ENCODE measurements at places on chromosomes 7 and 10.

- no peak for DNase-seq
Observed at GRCh38 chr10:43692051-43692825, 43.6 kb upstream of the ZNF32 start.

DNA sequence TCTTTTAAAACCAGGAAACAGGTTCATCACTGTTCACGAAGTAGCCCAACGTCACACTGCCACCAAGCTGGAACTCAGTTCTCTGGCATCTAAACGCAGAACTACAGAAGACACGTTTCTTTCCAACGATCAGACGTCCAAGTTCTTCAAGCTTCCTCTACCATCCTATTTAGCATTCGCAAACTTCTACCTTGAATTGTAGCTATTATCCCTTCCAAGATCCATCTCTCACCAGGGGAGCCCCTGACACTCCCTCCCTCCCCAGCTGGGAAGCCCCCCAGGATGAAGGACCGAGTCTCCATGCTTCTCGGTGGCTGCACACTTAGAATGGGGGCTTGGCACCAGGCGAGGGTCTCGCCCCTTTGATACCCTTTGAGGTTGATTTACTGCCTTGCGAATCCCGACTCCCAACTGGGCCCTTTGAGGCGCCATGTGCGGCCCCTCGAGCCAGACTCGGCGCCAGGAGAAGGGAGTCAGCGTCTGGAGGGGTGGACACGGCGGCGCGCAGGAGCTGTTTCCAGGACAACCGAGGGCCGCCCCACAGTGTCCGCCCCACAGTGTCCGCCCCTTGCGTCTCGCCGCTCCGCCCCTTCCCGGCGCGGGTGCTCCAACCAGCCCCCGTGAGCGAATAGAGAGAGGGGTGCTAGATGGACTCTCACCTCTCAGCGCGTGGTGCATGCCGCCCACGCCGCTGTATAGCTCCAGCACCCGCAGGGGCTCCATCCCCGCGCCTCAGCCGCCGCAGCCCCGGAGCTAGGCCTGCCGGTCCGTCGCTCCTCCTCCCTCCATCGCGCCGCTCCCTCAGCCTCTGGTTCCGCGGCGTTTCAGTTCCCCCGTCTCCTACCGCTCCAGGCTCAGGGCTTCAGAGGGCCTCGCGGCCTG is at the start of gene TRDMT1:
Gene TRDMT1, minus strand, starts transcription at position 761 of the 882 bp plus-strand sequence. Its CDS starts 38 bp downstream, at position 723.
- DNase-seq: peak; percentile 90

DNA sequence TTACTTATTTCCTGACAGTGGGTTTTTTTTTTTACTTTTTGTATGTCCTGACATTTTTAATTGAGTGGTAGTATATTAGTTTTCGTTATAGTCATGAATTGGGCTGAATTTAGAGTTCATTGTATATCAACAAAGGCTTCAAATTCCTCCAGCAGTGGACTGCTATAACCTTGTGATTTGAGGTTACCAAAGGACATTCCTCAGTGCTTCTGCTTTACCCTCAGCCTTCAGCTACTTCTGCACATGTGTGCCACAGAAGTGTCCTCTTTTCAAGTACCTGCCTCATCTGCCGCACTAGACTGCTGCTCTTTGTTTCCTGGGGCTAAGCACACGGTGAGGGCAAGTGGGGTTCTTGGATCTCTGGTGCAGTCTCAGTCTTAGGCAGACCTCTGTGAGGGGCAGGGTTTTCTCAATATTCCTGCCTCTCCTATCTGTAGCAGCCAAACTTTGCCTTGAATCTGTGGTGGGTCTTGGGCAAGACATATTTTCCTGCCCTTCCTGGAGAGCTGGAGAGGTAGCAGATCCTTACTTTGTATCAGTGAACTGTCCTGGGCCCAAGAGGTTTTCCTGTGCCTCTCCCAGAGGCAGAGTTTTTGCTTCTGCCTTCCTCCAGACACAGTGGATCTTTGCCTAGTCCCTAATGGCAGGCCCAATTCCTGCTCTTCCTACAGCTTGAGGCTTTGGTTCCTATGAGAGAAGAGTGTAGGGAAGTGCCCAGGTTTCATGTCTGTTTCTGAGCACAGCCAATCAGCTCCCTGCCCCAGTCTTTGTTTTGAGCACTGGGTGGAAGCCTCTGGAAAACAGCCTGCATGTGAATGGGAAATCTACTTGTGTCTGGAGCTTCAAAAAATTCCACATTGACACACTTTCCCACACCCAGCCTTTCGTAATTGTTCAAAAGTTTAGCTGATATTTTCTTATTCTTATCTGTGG is 39.0 kb upstream of the STRIP2 start:
- no peak for DNase-seq

DNA sequence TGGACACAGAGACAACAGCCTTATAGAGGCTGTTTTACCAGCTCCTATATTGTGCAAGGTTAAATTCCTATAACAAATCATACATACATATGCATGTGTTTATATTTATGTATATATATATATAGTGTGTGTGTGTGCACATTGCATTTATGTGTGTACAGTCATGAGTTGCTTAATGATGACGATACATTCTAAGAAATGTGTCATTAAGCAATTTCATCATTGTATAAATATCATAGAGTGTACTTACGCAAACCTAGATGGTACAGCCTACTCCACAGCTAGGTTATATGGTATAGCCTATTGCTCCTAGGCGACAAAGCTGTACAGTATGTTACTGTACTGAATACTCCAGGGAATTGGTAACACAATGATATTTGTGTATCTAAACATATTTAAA is 30.1 kb upstream of the TNKS2 start:
- DNase-seq: no peak

GRCh38 chr10:8051109-8051821 is 3.2 kb upstream of the GATA3 start:
- DNase-seq: no peak

DNA sequence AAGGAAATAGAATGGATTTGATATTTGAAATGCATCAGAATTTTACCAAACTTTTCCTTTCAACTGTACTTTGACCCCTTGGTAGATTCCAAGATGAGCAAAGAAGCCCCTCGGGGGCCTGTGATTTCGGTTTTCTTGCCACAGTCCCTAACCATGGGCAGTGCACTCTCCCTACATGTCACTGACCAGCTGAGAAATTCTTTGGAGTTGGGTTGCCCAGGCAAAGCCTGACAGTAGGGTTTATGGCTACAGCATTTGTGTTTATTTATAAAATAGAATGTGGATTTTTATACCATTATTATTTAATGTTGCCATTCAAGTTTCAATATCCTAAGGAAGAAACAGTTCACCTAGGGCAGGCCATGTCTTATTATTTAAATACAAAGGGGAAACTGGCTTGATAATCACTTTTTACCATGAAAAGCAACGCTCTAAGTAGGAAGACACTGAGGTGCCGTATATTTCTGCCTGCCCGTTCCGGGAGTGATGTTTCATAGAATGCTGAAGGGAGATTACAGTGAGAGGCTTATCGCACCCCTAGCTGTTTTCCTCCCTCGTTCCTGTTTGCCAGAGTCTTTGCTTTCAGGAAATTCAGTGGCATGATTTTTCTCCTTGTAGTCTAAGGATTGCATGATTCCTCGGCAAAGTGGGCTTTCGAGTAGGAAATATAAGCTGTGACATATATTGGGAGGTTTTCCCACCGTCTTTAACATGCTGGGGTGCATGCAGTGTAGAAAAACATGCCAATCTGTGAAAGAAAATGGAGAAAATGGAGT is 35.8 kb downstream of the WIPF3 start:
- DNase-seq: no peak

DNA sequence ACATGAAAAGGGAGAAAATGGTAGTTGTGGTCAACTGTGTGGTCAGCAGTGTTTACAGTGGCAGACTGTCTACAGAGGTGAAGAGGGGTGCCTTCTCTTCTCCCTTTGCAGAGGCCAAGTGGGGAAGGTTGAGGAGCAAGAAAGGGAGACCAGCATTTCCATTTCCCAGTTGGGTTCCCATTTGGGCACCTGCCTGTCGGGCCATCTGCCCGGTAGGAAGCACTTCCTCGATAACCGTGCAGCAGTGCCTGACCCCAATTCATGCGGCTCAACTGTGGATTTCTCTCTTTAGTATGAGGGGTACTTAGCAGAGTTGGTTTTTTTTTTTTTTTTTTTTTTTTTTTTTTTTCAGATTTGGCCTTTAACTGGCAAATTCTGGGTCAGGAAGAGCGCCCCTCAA is 127.0 kb downstream of the CCDC3 start:
- no peak for DNase-seq

DNA sequence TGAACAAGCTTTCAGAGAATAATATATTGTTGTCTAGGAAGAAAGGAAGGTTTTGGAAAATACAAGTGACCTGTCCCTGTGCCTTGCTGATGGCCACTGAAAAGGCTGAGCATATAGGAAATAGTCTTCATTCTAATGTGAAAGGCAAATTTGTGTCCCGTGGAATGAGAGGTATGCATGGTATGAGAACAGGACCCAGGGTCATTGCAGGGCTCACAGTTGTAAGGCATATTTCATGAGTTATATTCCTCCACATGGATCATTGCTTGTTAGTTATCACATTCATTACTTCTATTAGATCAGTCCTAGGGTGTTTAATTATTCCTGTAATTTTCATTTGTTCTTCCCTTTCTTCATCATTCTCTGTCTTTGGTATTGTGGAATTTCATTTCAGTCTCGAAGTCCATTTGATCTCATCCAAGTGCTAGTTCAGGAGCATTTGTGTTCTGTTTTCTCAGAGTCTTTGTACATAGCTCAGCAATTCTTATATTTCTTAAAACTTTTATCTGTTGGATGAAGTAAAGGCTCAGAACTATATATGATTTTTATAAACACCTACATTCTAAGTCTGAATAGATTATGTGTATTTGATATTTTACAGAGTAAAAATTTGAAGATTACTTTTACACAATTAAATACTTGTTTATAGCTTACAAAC is 39.4 kb upstream of the ARHGAP21 start:
- DNase-seq: no peak

DNA sequence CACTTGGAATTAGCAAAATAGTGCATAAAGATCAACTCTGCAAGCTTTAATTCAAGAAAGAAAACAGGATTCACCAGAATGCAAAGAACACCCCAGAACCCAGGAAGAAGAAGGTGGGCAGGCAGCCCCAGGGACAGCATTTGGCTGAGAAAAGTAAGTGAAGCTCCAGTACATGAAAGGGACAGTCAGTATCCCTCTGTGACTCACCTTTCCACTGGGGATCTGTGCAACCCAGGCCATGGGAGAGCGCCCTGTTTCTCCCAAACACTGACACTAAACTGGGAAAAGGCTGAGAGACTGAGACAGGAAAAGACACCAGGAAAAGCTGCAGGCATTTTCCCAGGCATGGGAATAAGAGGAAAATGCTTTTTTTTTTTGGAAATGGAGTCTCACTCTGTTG is 28.2 kb downstream of the SNX13 start:
- DNase-seq: no peak

DNA sequence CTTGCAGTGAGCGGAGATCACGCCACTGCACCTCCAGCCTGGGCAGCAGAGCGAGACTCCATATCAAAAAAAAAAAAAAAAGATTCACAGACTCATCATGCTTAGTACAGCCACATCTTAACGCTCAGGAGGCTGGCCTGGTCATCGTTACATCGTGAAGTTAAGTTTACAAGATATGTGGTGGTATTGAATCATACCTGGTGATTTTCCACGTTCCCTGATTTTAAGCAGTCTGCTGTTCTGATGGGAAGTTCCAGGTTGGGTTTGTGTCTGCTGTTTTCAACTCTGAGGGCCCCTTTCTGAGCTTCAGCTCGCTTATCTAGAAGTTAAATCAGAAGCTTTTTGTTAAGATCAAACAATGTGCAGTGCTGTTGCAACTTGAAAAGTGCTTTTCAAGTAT is 6.9 kb downstream of the PPP2R2D start:
- DNase-seq: no peak

- no peak for DNase-seq
Observed at GRCh38 chr7:93235541-93235940, 3.4 kb downstream of the VPS50 start.

DNA sequence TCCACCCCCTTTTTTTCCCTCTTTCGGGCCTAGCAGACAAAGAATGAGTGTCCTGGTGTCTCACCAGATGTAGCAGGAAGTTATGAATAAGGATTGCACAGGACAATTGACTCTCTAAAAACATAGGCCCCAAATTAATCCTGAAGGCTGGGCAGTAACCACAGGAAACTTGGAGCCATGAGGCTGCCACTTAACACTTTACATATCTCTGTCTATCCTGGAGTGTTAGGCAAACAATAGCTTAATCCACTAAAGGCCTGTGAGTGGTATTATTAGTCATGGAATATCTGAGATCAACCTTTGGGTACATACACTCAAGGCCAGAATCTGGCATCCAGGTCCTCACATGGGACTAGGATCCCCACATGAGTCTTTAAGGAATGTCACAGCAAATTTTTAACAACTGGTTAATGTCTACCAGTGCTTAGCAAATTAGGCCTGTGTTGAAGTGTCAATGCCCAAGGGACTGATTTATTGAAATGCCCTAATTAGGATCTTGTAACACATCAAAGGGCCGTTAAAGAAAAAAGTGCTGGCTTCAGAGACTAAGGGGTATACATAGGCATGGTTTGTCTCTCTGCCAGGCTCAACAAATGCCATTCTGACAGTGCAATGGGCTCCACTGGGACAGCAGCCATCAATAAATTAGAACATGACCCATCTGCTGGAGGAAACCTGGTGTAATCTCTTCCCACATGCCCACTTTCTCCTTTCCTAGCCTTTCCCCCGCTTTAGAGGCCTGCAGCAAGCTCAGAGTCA is 196.7 kb upstream of the TBX20 start:
- DNase-seq: no peak

DNA sequence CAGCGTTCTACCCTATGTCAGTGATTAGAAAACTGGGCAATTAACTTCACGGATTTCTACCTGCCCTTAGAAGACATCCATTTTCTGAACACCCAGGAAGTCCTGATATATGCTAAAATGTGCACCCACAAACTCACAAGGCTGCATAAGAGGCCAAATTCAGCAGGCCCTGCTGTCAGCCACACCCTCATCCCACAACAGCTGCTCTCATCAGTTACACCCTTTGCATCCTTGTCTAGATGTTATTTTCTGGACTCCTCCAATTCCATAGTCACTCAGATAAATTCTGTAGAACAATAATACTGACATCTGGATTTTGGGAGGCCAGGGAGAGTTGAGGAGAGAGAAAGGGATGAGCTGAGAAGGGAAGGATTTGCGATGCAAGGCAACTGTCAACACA is 208.9 kb downstream of the TAX1BP1 start:
- no peak for DNase-seq

GRCh38 chr7:99008181-99008631 is 129.9 kb downstream of the TRRAP start:
- no peak for DNase-seq

DNA sequence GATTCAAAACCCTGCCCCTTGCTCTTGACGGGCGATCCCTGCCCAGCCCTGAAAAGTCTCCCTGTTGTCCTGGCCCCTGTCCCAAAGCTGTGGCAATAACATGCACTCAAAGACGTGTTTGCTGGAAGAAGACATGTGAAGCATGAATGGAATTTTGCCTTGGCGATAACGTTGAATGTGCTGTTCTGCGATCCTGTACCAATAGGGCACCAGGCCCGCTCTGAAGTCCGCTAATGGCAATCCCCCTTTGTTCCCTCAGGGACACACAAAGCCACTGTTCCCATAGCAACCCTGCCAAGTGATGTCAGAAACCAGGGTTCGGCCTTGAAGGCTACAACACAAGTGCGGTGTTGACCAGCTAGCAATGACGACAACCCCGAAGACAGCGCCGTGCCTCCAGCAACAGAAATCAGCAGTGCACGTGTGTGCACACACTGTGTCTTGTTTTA is 284.6 kb downstream of the KLF6 start:
- DNase-seq: peak; percentile 63
